ENCODE measurements at places on chromosomes 5 and 9.

DNA sequence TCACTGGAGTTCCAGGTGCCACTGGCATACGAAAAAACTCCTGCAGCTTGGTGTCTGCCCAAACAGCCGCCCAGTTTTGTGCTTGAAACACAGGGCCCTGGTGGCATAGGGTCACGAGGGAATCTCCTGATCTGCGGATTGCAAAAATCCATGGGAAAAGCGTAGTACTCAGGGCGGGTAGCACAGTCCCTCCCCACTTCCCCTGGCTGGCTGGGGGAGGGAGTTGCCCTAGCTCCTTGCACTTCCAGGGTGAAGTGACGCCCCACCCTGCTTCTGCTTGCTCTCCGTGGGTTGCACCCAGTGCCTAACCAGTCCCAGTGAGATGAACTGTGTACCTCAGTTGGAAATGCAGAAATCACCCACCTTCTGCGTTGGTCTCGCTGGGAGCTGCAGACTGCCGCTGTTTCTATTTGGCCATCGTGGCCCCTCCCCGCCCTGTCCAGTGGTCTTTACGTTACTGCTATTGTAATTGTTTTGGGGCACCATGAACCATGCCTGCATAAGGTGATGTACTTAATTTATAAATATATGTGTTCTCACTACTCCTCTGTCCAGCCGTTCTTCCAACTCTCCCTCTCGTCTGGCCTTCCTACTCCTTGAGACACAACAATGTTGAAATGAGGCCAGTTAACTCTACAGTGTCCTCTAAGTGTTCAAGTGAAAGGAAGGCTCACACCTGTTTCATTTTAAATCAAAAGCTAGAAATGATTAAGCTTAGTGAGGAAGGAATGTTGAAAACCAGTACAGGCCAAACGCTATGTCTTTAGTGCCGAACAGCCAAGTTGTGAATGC lies 65.9 kb downstream of the CCDC171 start:
- DNase-seq = no peak

GRCh38 chr5:65359569-65359968 lies 122.2 kb downstream of the ADAMTS6 start:
- peak; percentile 67 for DNase-seq

GRCh38 chr5:123755653-123756317 lies 243.8 kb downstream of the CSNK1G3 start:
- DNase-seq = peak; percentile 32

- DNase-seq = no peak
Measured at GRCh38 chr5:102758576-102758975, 3.5 kb downstream of the PAM start.

DNA sequence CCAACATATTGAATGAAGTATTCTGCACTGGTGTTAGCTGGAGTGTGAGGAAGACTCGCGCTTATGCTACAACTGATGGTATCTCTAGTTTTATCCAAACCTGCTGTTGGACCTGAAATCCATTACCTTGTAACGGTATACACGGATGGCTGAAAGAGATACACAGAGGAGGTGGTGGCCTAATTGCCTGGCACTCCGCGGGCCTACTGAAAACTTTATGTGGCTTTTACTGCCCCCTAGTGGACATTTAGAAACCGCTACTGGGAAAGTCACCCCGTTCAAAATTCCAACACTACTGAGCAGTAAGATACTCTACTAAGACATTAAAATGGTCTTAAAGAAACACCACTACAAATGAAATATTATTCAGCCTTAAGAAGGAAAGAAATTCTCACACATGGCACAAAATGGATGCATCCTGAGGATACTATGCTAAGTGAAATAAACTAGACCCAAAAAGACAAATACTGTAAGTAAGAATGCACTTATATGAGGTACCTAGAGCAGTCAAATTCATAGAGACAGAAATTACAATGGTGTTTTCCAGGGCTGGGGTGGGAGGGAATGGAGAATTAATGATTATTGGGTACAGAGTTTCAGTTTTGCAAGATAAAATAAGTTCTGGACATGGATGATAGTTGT lies 100.4 kb downstream of the TTLL11 start:
- DNase-seq = peak; percentile 55

- no peak for DNase-seq
Measured at GRCh38 chr5:127396490-127397155, 106.0 kb downstream of the MEGF10 start.

DNA sequence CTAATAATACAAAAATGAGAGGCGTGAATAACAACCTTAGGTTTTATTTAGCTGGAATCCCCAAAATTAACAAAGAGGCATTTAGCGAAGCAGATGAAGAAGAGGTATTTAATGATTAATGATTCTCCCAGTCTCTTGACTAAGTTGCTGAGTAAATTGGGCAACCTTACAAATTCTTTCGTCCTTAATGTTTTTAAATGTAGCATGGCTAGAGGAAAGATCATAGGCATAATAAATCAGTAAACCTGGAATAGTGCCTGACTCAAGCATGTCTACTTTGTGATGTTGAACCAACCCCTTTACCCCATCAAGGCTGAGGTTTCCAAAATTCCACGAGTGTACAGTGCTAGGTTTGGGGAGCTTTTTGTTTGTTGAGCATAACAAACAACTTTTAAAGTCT lies 7.9 kb downstream of the BHMT start:
- DNase-seq = no peak

DNA sequence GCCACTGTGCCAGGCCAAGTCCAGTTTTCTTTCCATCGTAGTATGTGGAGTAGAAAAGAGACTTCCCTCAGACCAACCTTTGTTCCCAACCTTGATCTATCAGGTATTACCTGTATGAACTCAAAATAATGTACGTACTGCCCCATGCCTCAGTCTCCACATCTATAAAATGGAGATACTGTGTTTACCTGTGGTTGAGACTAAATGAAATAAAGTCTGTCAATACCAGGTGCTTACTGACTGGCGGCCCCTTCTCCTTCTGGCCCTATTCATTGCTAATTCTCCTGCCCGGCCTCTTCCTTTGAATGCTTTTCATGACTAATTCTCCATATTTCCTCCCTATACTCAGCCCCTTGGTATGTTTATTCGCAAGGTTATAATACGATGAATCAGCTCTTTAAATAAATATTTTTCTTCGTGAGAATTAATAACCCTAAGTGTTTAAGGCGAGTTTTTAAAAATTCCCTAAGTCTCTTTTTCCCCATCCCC lies 89.6 kb upstream of the BASP1 start:
- peak; percentile 91 for DNase-seq

GRCh38 chr5:170651604-170652277 lies 131.8 kb upstream of the GABRP start:
- DNase-seq = no peak

- DNase-seq = no peak
Measured at GRCh38 chr5:82365744-82366228, 87.6 kb upstream of the RPS23 start.

DNA sequence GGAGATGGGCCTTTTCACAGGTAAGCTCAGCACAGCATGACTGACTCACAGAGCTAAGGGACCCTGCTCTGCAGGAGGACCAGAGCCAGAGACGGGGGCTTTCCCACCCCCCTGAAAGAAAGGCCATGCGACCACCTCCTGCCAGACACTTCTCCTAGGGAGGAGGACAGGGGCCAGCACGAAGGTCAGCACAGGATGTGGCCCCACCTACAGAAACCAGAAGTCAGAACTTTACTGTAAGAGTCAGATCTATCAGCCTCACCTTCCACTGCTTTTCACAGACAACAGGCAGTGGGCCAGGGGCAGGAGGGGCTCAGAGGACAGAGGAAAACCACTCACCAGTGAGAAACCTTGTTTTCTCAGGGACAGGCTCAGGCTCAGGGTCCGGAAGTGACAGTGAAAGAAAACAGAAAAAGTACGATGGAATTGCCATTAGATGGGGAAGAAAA lies 37.9 kb downstream of the CCNJL start:
- DNase-seq = peak; percentile 69

GRCh38 chr9:126752881-126753670 lies 51.8 kb upstream of the ZBTB43 start:
- no peak for DNase-seq

DNA sequence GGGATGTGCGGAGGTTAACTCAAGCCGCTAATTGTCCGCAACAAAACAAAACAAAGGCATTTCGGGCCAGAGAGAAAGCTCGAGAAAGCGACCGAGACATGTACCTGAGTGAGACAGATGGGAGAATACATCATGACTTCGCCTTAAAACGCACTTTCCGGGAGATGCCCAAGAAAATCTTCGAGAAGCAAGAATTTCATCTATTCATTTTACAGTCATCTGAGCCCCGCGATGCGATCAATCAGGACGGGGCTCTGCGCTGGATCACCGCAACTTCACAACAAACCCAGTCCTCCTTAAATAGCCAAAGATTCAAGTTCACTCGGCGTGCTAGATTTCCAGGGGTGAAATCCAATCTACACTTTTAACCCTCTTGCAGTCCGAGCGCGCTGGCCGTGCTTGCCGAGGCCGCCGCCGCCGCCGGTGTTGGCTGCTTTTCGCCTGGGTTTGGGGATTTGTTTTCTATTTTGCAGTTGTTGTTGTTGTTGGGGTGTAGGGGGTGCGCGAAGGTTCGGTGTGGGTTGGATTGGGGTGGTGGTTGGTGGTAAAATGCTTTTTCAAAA lies 482 bp downstream of the NFIB start:
- peak; percentile 47 for DNase-seq

DNA sequence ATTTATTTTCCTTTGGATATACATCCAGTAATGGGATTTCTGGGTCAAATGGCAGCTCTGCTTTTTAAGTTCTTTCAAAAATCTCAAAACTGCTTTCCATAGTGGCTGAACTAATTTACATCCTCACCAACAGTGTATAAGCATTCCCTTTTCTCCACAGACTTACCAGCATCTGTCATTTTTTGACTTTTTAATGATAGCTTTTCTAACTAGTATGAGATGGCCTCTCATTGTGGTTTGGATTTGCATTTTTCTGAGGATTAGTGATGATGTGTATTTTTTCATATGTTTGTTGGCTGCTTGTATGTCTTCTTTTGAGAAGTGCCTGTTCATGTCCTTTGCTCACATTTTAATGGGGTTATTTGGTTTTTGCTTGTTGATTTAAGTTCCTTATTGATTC lies 90.0 kb upstream of the HMHB1 start:
- no peak for DNase-seq

- no peak for DNase-seq
Measured at GRCh38 chr9:93172666-93173364, 11.1 kb upstream of the WNK2 start.

GRCh38 chr5:31244921-31245320 lies 51.4 kb downstream of the CDH6 start:
- no peak for DNase-seq

DNA sequence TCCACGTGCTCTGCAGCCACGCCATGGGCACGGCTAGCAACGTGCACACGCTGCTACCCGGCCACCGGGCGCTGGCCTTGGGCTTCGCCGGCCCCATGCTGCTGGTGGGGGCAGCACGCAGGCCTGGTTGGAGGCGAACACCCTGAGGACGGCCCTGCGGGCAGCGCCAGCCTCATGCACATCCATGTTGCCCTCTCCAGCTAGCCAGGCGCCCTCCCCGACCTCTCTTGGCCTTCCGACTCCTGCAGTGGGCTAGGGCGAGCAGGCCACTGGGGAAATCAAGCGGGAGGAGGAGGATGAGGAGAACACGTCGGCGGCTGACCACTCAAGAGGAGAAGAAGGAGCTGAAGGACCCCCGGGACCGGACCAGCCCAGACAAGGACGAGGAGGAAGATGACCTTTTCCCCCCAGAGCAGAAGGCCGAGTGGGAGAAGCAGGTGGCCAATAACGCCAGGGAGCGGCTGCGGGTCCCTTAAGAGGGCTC lies 73.3 kb downstream of the INSL6 start:
- DNase-seq = no peak

- DNase-seq = no peak
Measured at GRCh38 chr9:77945798-77946197, 85.8 kb downstream of the GNAQ start.

DNA sequence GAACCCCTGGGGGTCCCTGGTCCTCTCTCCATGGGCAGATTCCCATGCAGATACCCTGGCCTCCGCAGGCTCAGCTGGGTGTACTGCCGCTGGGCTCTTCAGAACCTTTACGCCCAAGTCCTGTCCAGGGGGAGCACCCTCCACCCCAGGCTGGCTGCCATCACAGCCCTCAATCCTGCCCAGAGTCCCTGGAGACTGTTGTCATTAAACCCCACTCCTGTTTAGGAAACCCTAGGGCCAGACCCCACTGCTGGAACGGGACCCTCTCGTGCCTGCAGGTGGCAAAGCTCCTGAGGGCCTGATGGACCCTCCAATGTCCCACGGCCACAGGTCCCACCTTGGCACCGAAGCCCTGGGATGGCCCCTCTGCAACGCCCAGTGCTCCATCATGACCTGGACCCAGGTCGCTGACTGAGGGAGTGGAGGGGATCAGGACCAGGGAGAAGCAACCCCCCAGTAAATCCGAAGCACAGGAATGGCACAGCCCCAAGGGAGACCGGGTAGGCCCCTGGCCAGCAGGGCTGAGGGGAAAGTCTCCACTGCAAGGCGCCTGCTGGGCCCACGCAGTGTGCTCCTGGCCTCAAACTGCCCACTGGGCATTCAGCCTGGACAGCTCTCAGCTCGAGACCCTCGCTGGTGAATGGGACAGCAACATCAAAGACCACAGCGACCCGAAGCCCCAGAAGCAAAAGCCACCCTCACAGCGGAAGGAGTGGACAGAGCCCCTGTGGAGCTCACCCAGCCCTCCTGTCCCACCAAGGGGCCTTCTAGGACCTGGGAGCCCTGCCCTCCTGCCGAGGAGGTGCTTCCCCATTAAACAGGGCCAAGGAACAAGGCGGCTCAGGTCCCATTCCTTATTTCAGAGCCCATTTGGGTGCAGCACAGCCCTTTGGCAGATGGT lies 8.3 kb downstream of the ZDHHC11B start:
- no peak for DNase-seq

DNA sequence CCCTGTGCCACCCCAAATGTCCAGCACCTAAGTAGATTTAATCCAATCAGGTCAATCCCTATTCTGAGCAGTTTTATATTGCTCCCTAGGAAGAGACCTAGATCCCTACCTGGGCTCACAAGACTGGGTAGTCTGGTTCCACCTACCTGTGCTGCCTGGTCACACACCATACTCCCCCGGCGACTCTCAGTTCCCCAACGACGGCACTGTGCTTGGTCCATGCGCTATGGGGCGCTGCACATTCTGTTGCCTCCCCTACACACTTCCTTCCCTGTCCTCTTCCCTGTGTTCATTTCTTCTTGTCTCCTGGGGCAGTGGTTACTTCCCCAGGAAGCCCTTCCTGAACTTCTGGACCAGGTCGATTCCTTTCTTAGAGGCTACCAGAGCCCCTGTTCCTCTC lies 109.9 kb upstream of the IL12B start:
- DNase-seq = no peak

- peak; percentile 91 for DNase-seq
Measured at GRCh38 chr5:65035211-65036206, 266.8 kb downstream of the CWC27 start.

Measured in dermis microvascular lymphatic vessel endothelial cell (primary cell).